ENCODE measurements at places on chromosomes 7 and 10. TPM values are rescaled to one million over a fixed set of nuclear protein-coding genes. Genes with fewer than 3 reads are reported as not detected.

DNA sequence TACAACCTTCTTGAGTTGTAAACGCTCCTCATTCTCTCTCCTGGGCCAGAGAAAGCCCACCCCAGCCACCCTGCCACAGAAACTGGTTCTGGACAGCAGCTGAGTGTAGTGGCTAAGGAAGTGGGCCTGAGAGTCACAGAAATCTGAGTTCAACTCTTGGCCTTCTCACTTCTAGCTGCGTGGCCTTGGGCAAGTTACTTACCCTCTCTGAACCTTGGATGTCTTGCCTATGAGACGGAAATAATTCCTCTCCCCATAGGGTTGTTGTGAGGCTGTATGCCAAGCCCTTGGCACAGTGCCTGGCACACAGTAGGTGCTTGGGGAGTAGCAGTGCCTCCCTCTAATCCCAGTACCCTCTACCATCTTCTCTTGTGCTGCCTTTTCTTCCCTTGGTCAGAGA is 51.5 kb downstream of the ADAMTS14 start:
- no peak for DNase-seq

DNA sequence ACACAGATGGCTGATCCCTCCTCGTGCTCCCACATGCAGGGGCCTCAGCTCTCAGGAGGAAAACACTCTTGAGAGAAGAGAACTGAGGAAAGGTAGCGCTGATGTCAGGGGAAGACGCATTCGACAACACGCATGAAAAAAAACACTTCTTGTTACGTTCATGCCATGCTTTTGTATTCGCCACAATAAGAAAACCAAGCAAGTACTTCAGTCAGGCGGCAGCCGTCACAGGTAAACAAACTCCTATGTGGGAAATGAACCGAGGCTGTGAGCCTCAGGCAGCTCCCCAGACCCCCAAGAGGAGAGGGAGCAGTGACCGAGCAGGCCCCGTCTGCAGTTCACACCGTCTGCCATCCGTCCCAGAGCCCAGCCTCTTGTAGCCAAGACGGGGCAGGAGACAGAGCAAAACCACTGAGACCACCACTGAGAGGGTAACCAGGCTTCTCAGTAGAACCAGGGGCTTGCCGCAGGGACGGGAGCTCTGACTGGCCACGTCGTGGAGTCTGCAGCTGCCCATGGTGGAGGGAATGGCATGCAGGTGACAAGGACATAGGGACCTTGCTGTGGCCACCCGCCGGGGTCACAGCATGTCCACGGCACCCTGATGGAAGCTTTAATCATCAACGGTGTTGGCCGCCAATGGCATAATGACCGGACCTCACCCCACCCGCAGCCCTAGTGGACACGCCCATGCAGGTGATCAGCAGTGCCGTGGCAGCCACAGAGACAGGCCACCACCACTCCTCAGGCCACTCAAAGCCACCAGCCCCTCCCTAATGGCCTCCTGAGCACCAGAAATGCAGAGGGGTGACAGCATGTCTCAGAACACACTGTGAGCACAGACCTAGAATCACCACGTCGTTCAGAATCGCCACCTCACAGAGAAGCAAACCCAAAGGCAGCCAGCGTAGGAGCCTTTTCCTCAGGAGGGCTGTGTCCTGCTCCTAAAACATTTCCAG is 304.3 kb downstream of the PTPRN2 start:
- no peak for DNase-seq

The KEL gene
- total RNA-seq, result 0.28 TPM

The RAB19 gene
- total RNA-seq, result 5.8 TPM

The TRIM74 gene
- total RNA-seq, result 2.7 TPM

The CTTNBP2 gene
- total RNA-seq, result not detected

DNA sequence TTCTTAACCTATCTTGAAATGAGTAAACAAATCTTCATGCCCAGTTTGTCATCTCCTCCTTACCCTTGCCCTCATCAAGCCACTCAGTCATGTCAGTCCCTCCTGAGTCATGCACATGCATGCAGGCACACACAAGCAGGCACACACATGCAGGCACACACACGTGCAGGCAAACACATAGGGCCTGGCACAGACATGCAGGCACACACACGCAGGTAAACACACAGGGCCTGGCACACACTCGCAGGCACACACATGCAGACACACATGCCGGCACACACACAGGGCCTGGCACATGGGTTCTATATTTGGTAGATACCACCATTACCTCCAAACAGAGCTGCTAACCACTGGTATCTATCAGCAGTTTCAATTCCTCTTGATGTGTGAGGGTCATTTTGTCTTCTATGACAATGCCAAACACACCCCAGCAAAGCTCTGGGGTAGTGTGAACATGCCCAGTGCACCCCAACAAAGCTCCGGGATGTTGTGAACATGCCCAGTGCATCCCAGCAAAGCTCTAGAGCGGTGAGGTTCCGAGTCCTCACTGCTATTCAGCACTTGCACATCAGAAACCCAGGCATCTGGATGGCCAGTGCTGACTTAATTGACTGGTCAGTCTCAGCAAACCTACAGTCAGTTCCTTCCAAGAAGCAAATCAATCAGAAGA is 563.8 kb downstream of the PTPRN2 start:
- DNase-seq, result no peak

The EIF5AL1 gene
- 0.28 TPM for total RNA-seq

- no peak for DNase-seq
Measured at GRCh38 chr10:6119423-6119822, 30.6 kb downstream of the RBM17 start.

DNA sequence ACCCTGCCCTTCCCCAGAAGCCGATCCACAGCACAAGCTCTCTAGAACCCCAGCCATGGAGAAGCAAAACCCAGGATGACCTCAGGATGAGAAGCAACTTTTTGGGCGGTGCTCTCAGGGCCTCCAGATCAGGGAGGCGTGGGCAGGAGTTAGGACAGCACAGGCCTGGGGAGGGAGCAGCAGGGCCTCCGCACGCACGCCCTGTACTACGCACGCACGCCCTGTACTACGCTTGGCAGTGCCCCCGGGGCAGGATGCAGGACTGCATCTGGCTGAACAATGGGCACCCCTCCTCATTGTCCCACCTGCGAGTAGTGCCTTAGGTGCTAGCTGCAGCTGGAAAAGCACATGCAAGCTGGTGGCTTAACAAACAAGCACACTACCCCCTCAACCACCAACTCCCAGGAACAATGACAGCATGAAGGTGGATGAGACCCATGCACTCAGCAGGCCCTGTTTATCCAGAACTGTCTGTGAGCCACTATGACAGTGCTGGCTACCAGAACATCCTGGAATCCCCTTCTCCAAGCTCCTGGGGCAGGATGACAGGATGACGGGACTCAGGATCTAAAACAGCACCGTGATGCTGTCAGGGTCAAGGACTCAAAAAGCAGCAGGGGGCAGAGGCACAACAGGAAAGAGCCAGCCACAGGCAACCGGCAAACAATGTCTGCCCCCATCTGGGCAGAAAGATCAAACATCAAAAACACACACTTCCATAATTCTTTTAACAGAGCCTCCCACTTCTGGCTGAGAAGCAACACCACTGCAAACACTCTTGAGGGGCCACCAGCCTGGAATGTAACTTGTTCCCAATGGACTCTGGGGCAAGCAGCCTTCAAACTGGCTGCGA is 11.8 kb downstream of the PODXL start:
- DNase-seq, result no peak

GRCh38 chr7:94547126-94547525 is 37.5 kb downstream of the CASD1 start:
- DNase-seq, result no peak

The ASB4 gene
- total RNA-seq, result 0.09 TPM

The STRIP2 gene
- total RNA-seq, result 0.47 TPM

All from T-cell (primary cell).